ENCODE measurements at places on chromosomes 4 and X. TPM values are rescaled to one million over a fixed set of nuclear protein-coding genes. Genes with fewer than 3 reads are reported as not detected.

The GIMD1 gene
- not detected for total RNA-seq

The OCIAD2 gene
- total RNA-seq: 61.4 TPM

DNA sequence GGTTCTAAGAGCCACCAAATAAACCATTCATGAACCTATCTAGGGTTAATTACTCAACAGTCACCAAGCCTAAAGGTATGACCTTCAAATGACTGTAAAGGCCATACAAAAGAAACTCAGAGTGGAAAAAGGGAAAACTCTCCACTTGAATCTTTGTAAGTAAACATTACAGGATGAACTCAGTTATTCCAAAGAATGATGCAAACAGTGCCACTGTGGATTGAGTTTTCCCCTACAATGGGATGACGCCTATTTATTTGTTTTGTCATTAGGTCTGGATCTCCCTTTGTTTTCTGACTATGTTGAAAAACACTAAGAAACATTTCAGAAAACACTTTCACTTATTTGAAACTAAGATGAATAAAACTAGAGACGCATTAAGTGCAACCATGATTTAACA is 12.7 kb downstream of the NUDT6 start:
- no peak for DNase-seq

DNA sequence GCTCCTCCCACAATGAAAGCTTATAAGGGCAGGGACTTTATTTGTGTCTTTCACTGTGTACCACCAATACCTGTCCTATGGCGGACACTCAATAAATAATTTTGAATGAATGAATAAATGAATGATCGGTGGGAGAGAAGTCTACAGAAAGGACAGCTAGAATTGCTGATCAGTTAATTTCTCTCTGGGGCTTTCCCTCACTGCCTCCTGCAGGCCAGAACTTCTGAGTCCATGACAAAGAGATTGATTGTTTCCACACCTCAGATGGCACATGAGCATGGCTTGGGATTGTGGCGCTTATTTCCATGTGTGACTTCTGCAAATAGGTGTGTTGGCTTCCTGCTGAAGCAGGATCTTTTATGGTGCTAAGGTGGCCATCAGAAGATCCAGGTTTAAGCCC is 6.3 kb downstream of the FAM47E start:
- no peak for DNase-seq

DNA sequence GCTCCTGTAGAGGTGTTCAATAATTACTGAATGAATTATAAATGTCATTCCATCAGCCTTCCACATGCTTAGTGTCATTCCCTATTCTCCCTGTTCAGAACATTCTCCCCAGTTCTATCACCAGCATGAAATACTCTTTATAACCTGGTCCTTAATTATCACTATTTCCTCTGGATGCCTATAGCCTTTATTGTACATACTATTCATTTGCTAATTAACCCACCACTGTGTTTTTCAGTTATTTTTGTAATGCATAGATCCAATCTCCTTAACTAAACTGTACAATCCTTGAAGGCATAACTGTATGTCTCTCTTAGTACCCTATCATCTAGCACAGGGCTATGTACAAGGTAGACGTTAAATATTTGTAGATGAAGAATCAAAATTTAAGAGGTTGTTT is 1.2 kb downstream of the ABCB7 start:
- no peak for DNase-seq

DNA sequence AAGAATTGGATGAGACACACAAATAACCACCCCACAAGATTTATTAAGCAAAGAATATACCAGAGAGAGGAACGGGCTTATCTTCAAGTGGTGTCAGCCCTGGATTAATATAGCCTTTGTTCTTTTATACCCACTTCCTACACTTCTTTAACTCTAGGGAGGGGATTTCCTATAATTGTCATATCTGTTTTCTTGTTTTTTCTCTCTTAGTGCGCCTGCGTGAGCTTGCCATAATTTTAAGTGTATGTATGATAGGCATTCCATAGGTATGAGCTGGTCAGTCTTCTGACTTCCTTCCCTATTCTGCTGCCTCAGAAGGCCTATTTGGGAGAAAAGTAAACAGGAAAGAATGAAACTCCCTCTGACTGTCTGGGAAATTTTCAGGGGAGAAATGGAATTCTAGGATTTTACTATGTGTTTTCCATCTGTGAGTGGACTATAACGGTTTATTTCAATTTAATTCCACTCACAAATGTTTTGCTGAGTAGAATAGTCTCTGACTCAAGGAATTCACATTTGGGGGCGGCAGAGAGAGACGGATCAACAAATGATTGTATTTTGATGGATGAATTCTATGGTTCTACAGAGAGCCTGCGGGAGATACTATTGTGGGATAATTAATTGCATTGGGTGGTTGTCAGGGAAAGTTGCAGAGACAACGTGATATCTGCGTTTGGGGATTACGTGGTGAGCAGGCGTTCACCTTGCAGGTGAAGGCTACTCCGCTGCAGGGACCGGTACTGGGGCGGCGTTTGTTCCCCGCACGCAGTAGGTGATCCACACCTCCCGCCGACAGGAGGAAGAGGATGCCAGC is 626 bp upstream of the CEP135 start:
- peak; percentile 98 for DNase-seq

- no peak for DNase-seq
Measured at GRCh38 chrX:139566981-139567380, 36.4 kb downstream of the F9 start.

GRCh38 chr4:141921293-141921692 is 284.9 kb downstream of the IL15 start:
- DNase-seq: no peak
